ENCODE measurements at places on chromosomes 1 and 21. TPM values are rescaled to one million over a fixed set of nuclear protein-coding genes. Genes with fewer than 3 reads are reported as not detected.

Gene DMRTA2
- total RNA-seq, result 0.42 TPM

Gene PLEKHM2
- 66.9 TPM for total RNA-seq

Gene TMEM269
- total RNA-seq, result 0.32 TPM

GRCh38 chr21:45834821-45835293 lies 146.7 kb upstream of the COL6A1 start:
- no peak for DNase-seq

DNA sequence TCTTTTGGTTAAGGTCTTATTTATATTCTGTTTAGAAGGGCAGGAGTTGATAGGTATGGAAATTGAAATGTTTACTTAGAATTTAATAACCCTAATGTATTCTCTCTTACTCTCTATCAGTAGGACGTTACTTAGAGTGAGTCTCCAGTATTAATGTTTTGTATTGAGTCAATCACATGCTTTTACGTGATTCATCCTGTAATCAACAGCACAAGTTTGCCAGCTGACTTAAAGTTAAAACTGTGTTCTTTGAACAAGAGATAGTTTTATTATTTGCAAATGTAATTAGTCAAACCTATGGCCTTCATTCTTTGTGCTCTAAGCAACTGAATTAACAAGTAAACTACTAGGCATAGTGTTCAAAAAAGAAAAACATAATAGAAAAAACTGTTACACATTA lies 57.3 kb downstream of the PKN2 start:
- no peak for DNase-seq

DNA sequence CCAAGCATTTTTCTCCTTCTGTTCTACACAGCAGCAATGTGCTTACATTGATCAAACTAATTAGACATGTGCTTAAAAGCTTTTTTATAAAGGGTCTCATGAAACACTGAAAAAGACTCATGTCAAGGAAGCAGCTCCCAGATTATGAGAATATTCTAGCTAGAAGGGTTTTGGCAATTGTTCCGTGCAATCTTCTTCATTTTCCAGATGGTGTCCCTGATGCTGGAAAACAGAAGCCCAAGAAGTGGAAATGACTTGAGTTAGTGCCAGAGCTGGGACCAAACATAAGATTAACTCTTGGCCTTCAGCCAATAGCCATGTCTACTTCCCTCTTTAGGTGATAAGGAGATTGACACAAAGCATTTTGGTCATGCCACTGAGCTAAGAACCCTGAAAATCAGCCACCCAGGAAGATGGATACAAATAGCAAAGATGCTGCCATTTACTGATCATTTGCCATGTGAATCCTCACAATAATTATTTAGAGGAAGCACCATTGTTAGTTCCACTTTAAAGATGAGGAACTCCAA lies 110.8 kb downstream of the MATN1 start:
- no peak for DNase-seq

DNA sequence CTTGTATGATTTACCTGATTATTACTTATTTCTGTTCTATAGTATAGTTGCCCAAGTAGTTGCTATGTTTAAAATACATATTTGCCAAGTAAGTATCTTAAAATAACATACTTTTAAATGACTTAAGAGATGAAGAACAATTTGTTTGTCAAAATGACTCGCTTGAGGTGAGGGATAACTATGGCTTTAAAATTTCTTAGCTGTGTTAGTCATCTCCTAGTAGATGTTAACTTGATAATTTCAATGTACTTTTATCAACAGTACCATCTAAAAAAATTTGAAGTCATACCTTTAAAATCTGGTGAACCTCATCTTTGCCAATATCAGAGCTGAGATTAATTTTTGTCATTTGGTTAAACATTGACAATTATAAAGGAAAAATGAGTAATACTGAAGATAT lies 37.7 kb downstream of the ODR4 start:
- DNase-seq, result no peak

- no peak for DNase-seq
These were observed 5.7 kb downstream of the FBLIM1 start for GRCh38 chr1:15764269-15764764.

DNA sequence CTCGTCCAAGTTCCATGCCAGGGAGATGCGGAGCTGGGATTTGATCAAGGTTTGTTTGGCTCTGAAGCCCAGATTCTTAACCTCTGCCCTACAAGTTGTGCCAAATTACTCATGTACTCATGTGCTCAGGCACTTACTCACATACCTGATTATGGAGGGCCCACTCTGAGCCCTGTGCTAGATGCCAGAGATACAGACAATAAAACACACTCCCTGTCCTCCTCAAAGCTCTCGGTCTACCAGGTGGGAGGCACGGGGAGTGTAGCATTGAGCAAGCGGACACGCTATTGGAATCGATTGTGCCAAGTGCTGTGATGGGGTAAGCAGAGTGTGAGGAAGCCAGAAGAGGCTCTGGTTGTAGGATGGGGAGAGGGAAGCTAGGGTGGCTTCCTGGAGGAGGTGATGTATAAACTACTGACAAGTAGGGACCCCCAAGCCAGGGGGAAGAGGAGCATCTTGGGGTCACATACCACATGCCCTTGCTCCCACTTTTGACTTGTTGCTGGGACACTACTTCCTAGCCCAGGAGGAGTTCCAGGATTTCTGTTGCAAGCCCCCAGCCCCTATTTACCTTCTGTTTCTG lies 49.8 kb upstream of the IFNLR1 start:
- no peak for DNase-seq

Data from glutamatergic neuron (in vitro differentiated cells).